ENCODE measurements at places on chromosomes 2 and 18.
A peak's percentile ranks its signal among the peaks of the same experiment; 100 is the strongest.

DNA sequence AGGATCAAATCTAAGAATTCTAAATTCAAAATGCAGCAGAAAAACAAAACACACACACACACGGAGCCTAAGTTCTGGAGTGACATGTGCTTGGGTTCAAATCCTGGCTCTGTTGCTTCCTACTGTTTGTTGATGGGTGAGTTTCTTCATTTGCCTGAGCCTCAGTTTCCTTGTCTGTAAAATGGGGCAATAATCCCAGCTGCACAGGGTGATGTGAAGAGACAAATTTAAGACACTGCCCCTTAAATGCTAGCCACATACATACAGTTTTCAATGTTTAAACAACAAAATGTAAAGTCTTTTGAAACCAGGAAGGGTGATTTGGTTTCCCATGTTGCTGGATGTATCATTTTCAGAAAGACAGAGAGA, 943 bp upstream of the GPR17 start:
- DNase-seq: no peak

DNA sequence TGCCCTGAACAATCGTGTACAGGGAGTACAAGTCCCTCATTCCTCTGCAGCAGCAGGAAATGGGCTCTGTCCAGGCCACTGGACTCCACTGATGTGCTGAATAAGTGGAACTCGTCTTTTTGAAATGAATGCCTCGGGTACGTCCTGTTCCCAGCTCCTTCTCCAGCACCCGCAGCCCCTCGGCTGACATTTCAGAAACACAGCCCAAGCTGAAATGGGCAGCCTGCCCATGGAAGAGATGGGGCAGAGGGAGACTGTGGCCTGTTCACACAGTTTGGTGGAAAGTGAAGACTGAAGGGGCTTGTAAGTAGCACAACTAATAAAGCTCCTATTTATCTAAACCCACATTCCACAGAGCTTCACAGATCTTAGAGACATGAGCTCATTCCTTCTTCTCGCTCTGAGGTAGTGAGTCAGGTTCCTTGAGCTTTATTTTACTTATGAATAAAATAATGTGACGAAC, 498.6 kb downstream of the TXNL1 start:
- DNase-seq: no peak

DNA sequence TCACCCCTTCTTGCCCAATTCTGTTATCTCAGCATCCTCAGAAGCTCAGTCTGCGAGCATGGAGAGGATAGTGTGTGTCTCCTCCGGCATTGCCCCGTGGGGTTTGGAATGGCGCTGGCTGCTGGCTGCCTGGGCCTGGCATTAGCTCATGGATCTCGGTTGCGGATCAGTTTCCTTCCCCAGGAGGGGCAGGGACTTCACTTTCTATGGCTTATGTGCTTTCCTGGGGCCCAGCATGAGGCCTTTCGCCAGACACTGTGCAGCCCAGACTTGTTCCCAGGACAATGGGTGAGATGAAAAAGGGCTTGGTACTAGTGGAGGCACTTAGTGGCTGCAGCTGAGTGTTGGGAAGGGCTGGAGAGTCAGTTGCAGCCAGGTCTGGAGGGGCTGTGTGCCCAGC, 143.3 kb downstream of the GLI2 start:
- no peak for DNase-seq

DNA sequence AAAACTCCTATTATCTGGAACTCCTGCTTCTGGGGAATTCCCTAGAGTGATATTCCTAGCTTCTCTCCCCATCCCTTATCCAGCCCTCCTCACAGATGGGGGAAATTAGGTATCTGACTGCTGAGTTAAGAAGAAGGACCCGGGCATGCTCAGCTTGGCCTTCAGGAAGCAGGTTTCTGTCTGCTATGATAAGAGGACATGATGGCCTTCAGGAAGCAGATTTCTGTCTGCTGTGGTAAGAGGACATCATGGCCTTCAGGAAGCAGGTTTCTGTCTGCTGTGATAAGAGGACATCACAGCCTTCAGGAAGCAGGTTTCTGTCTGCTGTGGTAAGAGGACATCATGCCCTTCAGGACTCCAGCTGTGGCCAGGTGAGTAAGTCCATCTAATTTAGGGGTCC, 65.2 kb downstream of the PLEKHM3 start:
- DNase-seq: no peak

DNA sequence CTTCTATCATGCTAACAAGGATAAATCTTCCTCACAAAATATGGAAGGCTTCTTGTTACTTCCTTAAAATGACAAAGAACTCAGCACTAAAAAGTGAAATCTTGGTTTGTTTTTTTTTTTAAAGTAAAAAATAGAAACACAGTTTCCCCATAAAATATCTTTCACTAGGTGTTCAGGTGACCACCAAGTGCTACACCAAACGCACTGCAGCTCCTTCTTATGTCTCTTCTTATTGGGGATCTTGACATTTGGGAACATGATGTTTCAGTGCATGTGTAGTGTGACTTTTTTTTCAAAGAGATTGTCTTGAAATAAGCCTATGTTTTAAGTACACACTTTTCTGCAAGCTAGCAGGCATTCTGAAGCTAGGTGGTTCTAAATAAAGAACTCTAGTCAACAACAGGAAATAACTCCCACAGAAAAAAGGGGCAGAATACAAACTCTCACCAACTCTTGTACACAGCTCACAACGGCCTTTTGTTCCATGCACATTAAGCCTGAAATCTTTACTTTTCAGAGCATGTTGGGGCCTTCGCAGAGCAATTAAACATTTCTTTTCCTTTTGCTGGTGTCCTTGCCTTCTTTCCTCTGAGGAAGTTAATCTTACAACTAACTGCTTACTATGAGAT, 13.2 kb upstream of the SERTAD2 start:
- no peak for DNase-seq

GRCh38 chr2:111715987-111716904, 167.7 kb downstream of the ANAPC1 start:
- DNase-seq: no peak

DNA sequence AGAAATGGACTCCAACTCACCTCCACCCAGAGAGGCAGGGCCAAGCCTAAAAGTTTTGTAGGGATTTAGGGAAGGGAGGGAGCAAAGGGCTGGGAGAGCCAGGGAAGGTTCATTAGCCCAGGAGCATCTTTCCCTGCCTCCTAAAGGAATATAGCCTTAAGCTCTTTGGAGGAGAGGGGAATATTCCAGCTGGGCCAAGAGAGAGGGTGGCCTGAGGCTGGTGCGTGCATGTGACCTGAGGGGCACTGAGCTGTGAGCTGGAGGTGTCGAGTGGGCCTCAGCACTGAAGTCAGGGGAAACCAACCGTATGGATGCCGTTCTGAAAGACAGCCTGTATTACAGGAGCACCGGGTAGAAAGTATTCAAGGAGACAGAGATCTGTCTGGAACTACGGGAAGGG, 112.6 kb downstream of the KLHL29 start:
- DNase-seq: no peak

GRCh38 chr18:75418293-75419005, 9.1 kb downstream of the SMIM21 start:
- no peak for DNase-seq

DNA sequence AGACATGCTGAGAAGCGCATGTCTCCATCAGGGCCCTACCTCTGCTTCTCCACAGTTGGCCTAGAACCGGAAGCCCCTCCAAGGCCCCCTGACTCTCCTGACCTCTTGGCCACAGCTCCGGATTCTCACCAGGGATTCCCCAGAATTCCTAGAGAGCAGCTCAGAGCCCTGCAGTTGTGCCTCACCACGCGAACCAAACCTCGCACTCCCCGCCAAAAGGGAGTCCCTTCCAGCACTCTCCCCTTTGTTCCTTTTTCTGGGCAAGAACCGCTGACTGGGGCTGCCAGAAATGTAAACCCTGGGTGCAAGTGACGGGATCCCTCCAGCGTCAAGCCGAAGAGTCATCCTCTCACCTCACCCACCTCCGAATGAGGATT, 36.7 kb downstream of the AFF3 start:
- no peak for DNase-seq

DNA sequence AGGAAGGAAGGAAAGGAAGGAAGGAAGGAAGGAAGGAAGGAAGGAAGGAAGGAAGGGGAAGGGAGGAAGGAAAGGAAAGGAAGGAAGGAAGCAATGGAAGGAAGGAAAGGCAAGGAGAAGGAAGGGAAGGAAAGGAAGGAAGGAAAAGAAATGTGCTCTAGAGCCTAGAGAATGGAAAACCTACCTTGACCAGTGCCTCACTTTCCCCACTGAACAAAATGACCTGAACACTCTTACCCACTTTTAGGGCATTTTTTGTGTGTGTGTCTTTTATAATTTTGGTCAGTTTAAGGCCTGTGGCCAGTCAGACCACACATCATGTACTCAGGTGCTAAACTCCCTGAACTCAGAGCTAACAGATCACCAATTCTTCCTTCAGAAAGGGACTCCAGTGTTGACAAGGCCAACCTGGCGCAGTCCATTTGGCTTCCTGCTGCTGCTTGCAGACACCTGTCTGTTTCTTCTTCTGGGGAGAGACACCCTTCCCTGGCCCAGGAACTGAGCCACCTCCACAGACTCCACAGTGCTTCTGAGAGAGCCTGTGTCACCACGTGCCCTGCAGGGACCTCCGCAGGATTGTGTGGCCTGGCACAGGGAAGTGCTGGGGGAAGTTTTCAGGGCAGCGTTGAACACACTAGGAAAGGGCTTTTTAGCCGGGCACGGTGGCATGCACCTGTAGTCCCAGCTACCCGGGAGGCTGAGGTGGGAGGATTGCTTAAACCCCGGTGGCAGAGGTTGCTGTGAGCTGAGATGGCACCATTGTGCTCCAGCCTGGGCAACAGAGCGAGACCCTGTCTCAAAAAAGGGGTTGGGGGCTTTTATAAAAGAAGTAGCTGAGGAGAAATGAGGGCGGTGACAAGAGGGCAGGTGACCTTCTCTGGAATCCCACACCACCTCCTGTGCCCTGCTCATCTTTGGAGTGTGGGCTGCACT, 57.2 kb downstream of the DDX1 start:
- no peak for DNase-seq

- no peak for DNase-seq
Measured at GRCh38 chr2:129015397-129016285, 697.0 kb upstream of the HS6ST1 start.

GRCh38 chr2:235191978-235192377, 240.2 kb downstream of the SH3BP4 start:
- DNase-seq: no peak

DNA sequence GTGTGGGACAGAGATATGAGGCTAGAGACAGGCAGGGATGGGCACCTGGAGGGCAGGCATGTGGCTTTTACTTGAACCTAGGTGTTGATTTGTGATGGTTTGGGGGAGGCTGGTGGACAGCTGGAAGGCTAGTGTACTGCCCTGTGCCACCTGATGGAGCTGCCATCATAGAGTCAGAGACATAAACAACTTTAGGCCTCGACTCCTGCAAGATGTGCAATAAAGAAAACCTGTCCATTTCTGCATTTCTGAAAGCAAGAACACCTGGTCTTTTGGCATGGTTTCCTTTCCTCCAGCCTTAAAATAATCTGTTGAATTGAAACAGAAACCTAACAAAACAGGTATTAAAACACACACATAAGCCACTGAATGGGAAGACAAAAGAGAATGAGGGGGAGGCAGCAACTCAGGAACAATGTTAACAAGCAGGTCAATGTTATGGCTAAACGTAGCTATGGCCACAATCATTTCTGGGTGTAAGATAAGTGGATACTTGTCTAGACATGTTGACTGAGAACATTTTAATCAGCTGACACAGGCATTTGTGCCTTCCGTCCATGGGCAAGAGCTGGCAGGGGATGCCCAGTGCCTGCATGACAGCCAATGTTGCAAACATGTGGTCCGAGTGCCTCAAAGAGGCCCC, 87.8 kb downstream of the KCTD1 start:
- DNase-seq: no peak

DNA sequence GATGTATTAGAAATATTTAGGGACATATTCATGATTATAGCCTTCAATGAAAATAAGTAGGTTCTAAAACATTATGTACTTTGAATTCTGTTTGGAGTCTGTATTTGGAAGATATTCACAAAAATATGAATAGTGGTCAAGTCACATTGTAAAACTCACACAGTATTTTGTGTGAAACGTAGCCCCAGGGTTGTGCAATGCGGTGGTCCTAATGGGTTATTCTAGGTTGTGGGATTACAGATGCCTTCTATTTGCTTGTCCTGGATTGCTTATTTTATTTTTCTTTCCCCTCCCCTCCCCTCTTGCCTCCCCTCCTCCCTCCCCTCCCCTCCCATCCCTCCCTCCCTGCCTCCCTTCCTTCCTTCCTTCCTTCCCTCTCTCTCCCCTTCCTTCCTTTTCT, 93.7 kb upstream of the THUMPD2 start:
- no peak for DNase-seq

- no peak for DNase-seq
Measured at GRCh38 chr2:134335601-134336000, 81.7 kb downstream of the MGAT5 start.

DNA sequence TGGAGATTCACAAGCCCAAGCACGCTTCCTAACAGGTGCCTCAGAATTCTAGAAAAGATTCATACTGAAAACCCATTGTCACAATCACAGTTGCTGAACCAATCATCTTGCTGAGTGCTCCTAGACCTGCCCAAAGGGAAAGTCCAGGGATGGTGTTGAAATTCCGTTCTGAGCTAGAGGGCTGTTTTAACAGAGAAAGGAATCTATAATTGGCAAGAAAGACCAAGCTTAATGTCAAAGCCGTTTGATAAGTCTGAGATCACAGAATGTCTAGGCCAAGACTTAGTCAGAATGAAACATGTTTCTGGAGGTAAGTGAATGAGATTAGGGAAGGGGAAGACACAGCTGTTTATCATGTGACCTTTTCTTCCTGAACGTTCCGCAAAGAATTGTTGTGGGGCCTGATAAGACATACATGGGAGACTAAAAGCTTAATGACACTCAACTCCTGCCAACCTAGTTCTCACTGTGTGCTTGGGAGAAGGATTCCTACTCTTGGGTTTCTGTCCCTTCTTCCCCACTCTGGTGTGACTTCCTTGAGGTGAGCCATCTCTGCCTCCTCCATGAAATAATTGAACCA, 27.5 kb downstream of the PMAIP1 start:
- no peak for DNase-seq

DNA sequence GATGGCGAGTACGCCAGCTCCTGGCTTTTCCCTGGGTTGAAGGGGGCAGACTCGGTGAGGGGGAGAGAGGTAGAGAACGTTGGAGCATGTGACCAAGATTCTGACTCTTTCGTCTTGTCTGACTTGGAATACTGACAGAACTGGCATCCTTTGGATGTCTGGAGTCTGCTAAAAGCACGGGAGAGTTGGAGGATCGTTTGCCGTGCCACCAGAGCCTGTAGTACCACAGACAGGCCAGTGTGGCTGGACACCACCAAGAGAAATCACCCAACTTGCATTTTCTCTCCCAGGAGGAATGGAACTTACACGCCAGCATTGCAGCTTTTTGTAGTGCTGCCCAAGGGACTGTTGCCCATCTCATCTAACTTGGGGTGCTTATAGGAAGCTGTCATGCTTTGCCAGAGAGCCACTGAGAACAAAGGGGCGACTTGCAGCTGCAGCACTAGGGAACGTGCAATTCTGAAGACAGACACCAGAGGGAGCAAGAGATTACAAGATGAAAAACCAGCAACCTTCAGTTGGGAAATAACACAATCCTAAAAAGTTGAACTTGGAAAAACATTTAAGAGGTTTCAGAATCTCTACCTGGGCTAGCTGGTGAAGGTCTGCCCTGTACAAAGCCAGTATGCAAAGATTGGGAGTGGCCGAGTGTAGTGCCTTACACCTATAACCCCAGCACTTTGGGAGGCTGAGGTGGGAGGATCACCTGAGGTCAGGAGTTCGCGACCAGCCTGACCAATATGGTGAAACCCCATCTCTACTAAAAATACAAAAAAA, 24.1 kb downstream of the PSMG2 start:
- DNase-seq: peak; percentile 30

- DNase-seq: no peak
Measured at GRCh38 chr2:224958873-224959272, 83.4 kb downstream of the DOCK10 start.

Data from stimulated activated CD4-positive, alpha-beta T cell treated with anti-CD3 and anti-CD28 coated beads, Interleukin-4, amount 100 ng/mL, for 4 hours (primary cell).